ENCODE measurements at places on chromosomes 12 and 14.

DNA sequence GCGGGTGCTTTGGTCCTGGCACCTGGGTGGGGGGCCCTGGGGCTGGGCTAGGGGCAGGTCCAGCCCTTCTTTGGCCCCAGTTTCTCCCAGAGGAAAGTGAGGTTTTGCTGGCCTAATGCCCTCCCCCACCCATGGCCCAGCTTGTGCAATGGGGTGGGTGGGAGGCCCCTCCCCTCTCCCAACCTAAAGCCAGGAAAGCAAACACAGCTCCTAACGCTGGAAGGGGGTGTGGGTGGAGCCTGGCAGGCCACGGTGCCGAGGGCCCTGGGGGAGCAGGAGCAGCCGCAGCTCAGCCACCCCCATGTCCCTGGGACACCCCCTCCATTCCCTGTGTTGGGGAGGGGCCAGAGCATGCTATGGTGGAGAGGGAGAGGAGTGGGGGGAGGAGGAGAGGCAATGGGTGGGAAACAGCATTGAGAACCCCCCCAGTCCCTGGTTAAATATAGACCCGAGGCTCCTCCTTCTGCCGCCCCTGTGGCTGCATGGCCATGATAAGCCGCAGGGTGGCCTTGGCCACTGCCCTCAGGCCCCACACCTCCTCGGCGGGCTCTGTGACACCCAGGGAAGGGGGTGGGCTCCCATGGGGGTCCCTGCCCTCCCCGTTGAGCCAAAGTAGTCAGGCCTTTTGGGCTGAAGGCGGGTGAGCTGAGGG is 4.7 kb downstream of the EXOC3L4 start:
- DNase-seq = no peak

- no peak for DNase-seq
These were observed 23.7 kb upstream of the MAPKAPK5 start for GRCh38 chr12:111818340-111818739.

DNA sequence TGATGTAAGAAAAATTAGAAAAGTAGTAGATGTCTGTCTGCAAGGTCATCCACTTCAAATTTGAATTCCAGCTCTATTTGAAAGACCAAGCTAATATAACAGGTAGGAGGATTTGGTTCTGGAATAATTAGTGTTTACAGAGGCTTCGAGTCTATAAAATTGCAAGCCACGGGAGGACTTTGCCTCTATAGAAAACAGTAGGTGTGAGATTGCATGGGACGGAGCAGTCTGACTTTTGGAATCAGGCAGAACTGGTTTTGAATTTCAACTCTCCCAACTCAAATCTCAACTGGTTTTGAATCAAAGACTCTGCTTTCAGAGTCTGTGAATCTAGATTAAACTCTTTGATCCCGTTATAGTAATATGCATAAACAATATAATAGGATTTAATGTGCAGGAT is 82.4 kb downstream of the PIK3C2G start:
- DNase-seq = no peak

GRCh38 chr12:112538740-112539139 is 120.0 kb downstream of the PTPN11 start:
- no peak for DNase-seq

DNA sequence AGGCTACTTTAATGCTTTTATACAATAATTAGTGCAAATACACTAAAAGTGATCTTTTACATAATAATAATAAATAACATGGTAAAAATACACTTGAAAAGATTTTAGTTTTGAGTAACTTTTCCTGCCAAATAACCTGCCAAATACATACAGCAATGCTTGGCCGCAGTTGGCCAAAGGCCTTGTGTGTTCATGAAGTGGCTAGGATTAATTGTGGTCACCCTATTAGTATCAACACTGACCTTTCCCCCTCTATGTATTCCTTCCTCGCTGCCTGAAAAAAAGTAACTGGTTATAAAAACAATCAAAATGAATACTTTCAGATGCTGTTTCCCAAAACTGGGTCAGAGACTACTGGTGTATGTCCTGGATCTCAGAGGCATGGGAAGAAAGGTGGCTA is 34.3 kb downstream of the KICS2 start:
- DNase-seq = no peak
